ENCODE measurements at places on chromosomes 5 and 9. TPM values are rescaled to one million over a fixed set of nuclear protein-coding genes. Genes with fewer than 3 reads are reported as not detected.

TRIM36 gene
- total RNA-seq, result not detected

IFNA2 gene
- total RNA-seq, result not detected

HTR4 gene
- not detected for total RNA-seq

ADAMTS19 gene
- not detected for total RNA-seq

TEK gene
- total RNA-seq, result not detected

VPS13A gene
- total RNA-seq, result 41.5 TPM

FOXD4L4 gene
- 0.15 TPM for total RNA-seq

GABRP gene
- not detected for total RNA-seq

AIF1L gene
- total RNA-seq, result 2.1 TPM

C5orf58 gene
- not detected for total RNA-seq

CSF2 gene
- total RNA-seq, result 2.9 TPM

SLC23A1 gene
- 0.26 TPM for total RNA-seq

ALDH1A1 gene
- total RNA-seq, result not detected

PCDHA1 gene
- total RNA-seq, result not detected

FCN2 gene
- not detected for total RNA-seq

MEF2C gene
- 0.41 TPM for total RNA-seq

PCDHB8 gene
- not detected for total RNA-seq

PCDHB4 gene
- not detected for total RNA-seq

QRFP gene
- not detected for total RNA-seq

NUP155 gene
- 38.5 TPM for total RNA-seq

Data from activated naive CD4-positive, alpha-beta T cell treated with anti-CD3 and anti-CD28 coated beads, Interleukin-2, amount 10 ng/mL, durations not matched to agents 5 hours and 36 hours (primary cell).